ENCODE measurements at places on chromosomes 4 and X. TPM values are rescaled to one million over a fixed set of nuclear protein-coding genes. Genes with fewer than 3 reads are reported as not detected.

DNA sequence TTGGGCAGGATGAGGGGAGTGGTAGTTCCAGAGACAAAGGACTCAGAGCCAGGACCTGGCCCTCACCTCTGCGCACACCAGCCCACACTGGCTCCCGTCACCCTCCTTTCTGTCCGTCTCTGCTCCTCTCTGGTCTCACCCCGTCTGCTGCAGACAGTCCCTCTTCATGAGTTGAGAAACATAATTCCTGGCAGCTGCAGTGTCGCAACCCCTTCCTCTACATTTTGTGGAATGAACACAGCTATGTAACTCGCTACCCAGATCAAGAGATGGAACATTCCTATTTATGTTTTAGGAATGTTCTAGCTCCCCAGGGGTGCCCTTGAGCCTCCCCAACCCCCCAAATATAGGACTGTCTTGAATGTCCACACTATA, 59.3 kb downstream of the SHROOM2 start:
- DNase-seq: no peak

DNA sequence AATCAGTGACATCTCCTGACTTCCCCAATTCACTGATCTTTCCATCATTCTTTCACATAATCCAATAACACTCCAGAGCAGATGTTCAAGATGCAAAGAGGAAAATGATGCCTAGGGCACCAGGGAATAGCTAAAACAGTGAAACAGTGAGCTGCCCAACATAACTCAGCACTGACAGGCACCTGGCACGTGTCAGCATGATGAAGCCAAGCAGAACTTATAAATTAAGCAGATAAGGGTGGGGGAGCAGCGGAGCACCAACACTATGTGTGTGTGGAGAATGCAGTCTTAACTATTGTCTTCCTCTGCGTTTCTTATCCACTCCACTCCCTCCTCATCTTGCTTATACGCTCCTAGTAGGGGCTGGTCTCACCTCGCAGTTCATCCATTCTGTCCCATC, 89.4 kb downstream of the AMMECR1 start:
- DNase-seq: peak; percentile 13

GRCh38 chr4:164959896-164960295, 17.6 kb downstream of the TRIM61 start:
- no peak for DNase-seq

- DNase-seq: no peak
These were observed 10.4 kb downstream of the CXCL8 start for GRCh38 chr4:73750730-73751129.

- no peak for DNase-seq
These were observed 66.0 kb upstream of the C4orf54 start for GRCh38 chr4:99723612-99724011.

- no peak for DNase-seq
These were observed 445.6 kb downstream of the FAT4 start for GRCh38 chr4:125760201-125760819.

GLRA2 gene
- polyA plus RNA-seq: not detected

TBX22 gene
- not detected for polyA plus RNA-seq
